ENCODE measurements at places on chromosomes 7 and 10.

DNA sequence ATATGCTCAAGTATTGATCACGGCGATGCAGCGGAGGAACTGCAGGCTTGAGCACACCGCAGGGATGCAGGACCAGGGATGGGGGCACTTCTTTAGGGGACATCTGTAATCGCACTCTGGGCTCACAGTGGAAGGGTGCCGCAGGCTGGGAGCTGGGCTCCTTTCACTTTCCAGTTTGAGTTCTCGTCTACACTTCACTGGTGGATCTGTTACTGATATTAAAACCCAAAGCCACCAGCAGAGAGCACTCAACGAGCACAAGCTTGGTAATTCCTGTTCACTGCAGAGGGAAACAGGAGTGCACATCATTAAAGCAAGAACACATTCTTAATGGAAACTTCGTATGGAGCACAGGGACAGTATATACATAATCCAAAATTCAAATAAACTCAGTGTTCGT lies 91.3 kb downstream of the PARD3 start:
- DNase-seq: peak; percentile 17

- no peak for DNase-seq
Measured at GRCh38 chr10:102773986-102774385, 30.2 kb downstream of the WBP1L start.

- DNase-seq: no peak
Measured at GRCh38 chr10:92405419-92405924, 114.5 kb downstream of the MARCHF5 start.

DNA sequence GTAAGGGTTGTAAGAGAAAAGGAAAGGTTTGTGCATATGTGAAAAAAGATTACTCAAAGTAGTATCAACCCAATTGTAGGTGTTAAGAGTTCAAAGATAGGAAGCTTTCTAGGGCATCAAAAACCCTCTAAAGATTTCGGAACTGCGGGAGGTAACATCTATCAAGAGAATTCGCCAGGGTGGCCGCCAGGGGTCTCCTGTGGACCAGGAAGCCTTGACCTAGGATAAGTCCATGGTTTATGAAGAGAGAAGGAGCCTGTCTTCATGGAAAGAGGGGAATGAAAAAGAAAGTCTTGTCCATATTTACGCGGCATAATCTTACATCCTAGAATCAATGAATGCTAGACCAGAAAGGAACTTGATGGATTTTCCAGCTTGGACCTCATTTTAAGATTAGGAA lies 140.7 kb upstream of the CALCR start:
- no peak for DNase-seq

DNA sequence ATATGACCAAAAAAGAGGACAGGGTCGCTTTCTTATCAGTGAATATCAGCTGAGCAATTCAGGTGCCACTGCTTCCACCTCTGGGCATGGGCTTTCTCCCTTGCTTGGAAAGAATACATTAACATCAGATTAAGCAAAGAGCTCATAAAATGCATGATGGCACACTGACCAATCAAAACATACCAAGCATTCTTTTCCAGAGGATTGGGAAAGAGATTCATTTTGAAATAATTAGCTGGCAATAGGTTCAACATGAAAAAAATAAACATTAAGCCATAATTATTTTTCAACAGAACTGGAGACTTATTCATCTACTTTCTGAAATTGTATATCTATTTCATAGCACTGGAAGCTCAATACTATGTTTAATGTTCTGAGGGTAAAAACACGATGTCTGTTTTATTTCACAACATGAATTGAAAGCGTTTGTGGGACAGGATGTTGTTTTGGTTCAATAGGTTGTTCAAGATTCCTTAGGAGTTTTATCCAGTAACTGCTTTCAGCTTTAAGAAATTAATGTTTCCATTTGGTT lies 53.2 kb downstream of the TFAM start:
- DNase-seq: no peak

DNA sequence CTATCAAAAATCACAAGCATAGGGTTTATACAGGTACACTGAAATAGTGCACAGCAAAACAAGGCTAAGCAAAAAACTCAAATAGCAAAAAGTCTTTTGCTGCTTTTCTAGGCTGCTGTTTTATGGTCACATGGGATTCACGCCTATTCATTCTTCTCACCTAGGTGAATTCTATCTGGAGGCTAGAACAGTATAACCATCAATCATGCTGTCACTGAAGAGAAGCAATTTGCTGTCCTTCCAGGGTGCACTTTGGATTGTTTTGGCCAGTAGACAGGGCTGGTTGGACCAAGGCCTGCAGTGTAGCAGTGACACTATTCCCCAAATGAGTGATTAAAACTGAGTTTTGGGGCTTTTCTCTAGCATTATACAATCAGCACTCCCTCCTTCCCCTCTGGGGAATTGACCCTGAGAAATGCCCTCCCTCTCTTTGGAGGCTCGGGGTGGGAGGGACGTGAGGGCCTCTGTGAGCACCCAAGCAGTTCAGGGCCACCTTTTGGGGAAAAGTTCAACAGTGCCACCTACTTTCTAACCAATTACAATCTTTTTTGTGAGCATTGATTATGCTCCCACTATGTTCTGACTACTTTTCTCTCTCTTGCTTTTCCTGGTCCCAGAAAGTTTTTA lies 16.2 kb upstream of the SND1 start:
- no peak for DNase-seq

GRCh38 chr7:150462413-150462812 lies 12.0 kb downstream of the GIMAP8 start:
- no peak for DNase-seq

- DNase-seq: no peak
Measured at GRCh38 chr7:117227091-117227490, 95.8 kb downstream of the WNT2 start.

- DNase-seq: no peak
Measured at GRCh38 chr7:139958599-139959284, 104.0 kb downstream of the PARP12 start.

GRCh38 chr10:35827783-35828182 lies 185.7 kb upstream of the FZD8 start:
- DNase-seq: no peak

DNA sequence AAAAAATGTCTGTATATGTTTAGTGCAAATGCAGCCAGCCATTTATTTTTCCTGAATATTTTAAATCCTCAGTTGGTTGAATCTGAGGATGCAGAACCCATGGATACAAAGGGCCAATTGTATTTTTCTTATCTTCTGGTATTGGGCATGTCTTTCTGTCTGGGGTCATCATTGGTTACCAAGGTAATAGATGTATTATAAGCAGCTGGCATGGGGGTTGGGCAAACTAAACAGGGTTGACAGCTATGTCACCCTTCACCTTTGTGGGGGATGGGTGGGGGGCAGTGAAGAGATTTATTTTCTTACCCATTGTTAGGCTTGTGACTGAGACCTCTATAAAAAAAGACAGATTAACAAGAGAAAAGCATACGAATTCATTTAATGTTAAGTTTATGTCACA lies 38.8 kb downstream of the CDHR3 start:
- no peak for DNase-seq

DNA sequence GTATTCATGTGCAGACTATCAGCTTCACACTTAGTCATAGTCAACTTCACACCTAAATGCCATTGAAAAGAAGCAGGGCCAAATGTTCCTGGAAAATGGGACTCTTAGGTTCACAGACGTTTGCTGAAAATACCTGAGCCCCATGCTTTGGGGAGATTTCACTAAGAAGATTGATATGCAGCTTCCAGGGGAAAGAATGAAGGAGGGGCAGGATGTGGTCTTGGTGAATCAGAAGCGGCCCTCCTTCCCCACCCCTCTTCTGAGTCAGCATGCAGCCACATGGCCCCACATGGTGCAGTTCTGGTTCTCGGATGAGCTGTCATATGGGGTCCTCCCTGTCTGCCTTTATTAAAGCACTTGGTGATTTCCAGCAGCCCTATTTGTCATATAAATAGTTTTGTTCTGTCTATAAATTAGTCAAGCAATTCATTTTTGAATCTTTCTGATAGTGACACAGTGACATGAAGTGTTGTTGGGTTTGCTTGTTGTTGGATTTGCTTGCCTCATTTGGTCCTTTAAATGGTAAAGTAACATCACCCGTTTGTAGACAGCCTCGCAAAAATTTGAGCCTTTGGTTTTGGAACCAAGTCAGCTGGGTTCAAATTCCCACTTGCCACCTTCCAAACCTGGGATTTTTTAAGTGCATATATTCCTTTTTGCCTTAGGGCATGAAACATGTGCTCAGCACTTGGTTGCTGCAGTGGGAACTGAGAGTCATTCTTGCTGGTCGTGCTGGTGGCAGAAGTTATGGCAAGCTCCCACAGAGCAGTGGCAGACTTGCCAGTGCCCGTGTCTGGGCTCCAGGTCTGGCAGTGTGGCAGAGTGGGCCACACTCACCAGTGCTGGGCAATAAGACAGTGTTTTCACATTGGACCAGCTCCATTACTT lies 68.1 kb upstream of the CDK6 start:
- no peak for DNase-seq

GRCh38 chr7:132148876-132149275 lies 427.4 kb downstream of the PLXNA4 start:
- no peak for DNase-seq

GRCh38 chr10:105729428-105729827 lies 1088.3 kb downstream of the SORCS3 start:
- no peak for DNase-seq

- DNase-seq: no peak
Measured at GRCh38 chr10:3123571-3124411, 48.8 kb downstream of the PITRM1 start.

- no peak for DNase-seq
Measured at GRCh38 chr10:119784340-119785067, 58.7 kb downstream of the INPP5F start.

- no peak for DNase-seq
Measured at GRCh38 chr7:81960026-81960425, 190.2 kb upstream of the HGF start.

- no peak for DNase-seq
Measured at GRCh38 chr10:60461688-60462087, 72.0 kb upstream of the ANK3 start.

- no peak for DNase-seq
Measured at GRCh38 chr10:64648915-64649314, 1127.7 kb downstream of the REEP3 start.

DNA sequence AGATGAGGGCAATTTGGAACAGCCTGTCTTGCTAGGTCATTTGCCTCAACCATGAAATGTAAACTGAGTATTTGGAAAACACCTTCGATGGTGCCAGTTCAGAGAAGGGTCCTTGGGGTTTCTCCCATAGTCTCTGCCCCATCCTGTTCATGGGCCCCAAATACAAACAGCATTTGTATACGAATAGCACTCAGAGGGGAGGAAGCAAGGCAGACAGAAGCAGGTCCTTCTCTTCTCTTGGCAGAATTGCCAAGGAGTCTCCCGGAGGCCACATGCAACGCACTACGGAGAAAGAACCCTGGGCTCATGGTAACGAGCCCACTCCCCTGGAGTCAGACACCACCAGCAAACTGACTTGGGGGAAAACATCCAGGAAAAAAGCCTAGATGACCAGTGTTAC lies 162.1 kb downstream of the RAB11FIP2 start:
- DNase-seq: no peak

DNA sequence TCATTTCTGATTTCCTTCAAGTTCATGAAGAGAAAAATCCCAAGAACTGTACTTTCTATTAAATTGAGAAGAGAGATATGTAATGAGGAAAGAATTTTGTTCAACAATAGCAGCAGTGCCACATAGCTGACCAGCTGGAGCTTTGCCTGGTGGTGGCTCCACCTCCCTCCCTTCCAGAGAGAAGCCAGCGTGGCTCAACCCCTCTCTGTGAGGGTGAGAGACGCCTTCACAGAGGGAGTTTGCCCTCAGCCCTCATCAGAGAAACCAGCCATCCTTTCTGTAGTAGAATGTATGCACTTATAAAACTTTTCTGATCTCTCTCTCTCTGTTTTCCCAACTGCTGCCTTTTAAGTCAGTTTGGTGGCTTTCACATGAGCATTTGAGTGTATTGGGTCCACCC lies 20.5 kb upstream of the COL1A2 start:
- DNase-seq: no peak

- DNase-seq: peak; percentile 87
Measured at GRCh38 chr10:3173171-3173878, 743 bp upstream of the PITRM1 start.

DNA sequence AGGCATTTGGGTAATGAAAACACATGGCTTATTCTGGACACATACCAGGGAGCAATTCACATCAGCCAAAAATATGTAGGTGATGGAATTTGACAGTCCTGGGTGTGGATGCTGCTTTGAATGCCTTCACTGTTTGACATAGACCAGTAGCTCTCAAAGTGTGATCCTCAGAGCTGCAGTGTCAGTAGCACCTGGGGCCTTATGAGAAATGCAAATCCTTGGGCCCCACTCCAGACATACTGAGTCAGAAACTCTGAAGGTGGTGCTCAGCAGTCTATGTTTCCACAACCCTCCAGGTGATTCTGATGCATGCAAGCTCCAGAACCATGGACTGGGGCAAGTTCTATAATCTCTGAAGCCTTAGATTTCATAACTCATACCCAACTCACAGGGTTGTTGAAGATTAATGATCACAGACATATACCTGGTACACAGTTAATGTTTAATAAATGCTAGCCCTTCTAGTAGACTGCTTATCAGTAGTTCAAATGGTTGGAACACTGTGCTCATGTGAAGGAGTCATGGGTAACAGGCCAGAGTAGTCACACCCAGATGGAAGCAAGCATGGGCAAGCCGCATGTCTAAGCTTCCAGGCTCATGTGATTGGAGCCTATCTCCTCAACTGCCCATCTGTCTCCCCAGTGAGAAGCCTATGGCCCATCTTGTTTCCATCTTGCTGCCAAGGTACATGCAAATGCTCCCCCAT lies 715.7 kb downstream of the GRID1 start:
- DNase-seq: no peak

DNA sequence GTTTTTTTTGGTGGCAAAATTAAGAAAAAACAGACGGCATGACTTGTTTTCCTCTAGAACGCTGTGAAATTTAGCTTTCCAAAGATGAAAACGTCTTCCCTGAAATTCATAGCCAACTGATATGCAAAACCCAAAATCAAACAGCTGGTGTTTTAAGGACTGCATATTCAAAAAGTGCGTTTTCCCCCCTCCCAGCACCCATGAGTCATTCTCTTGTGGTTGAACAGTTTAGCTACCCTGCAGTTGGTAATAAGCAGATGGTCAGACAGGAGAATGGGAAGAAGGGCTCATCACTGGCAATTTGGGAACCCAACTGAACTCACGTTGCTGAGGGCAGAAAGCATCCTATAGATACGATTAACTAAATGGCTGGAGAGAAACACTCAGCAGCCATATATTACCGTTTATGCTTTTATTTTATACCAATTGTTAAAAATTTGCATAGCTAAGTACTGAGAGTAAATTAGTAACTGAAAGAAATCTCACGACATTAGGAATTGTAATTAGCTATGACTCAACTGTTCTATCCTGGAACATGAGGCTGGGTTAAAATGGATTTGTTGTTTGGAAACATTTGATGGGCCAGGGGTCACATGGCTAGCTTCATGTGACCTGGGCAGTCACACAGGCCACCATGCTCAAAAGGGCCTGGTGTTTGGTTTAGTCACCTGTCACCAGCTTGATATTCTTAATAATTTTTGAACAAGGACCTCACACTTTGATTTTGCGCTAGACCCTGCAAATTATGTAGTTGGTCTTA lies 343.1 kb downstream of the PHTF2 start:
- no peak for DNase-seq

All from caudate nucleus (tissue), 63 donors.